ENCODE measurements at places on chromosomes 11 and 22.

DNA sequence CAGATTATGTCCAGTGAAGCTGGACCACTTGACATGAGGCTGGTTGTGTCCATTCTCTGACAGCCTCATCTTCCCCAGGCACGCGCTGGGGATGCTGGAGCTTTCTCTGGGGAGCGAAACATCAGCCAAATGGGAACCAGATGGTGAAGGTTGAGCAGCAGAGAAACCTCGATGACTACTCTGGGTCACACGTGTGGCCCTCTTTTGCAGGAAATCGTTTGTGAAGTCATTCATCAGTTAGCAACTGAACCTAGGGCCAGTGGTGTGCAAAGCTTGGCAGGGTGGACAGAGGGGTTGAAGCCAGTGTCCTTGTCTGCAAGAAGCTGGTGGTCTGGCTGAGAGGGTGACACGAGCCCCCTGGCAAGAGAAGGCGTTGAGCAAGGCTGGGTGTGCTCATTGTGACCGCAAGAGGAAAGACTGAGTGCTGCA is 109.8 kb downstream of the ZBTB16 start:
- no peak for DNase-seq

GRCh38 chr11:15468466-15468865 is 353.7 kb downstream of the INSC start:
- no peak for DNase-seq

GRCh38 chr22:35460688-35461087 is 60.7 kb downstream of the MCM5 start:
- DNase-seq, result no peak

DNA sequence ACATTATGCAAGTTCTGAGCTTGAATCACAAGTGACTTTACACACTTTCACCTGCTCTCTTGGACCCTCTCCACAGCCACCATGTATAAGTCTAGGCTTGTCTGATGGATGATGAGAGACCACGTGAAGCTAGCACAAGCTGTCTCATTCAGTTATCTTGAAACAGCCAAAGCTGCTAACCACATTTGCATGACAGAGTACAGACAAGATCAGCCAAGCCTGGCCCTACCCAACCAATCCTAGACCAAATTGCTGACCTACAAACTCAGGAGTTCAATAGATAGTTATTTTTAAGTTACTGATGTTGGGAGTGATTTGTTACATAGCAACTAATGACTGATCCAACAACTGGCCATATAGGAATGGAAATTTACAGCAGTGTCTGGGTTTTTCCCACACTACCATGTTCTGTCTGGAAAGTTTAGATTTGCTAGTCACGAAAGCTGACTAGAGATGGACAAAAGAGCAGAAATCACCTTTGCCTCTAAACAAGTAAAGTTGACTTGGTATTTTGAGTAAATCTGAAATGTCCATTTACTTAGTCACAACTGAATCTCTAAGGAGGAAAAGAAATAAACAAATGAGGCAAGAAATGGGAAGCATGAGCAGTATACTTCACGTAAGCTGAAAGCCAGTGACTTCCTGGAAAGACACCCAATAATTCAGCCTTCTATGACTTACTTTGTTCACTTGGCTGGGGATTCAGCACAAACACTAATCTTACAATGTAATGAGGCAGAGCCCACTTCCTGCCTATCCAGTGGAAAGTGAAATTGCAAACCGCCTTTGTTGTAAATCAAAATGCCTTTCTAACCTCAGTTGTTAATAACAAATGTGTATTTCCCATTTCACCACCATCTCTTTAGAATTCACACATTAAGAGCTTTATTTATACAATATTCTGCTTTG is 101.7 kb downstream of the FAM181B start:
- no peak for DNase-seq

- DNase-seq, result no peak
These were observed 88.6 kb downstream of the BCR start for GRCh38 chr22:23268877-23269276.

GRCh38 chr11:75814363-75814676 is 690 bp upstream of the UVRAG start:
- DNase-seq, result no peak

GRCh38 chr22:49202226-49202625 is 625.4 kb downstream of the BRD1 start:
- DNase-seq, result no peak

- no peak for DNase-seq
These were observed 29.6 kb downstream of the TMEM184B start for GRCh38 chr22:38243007-38243765.

DNA sequence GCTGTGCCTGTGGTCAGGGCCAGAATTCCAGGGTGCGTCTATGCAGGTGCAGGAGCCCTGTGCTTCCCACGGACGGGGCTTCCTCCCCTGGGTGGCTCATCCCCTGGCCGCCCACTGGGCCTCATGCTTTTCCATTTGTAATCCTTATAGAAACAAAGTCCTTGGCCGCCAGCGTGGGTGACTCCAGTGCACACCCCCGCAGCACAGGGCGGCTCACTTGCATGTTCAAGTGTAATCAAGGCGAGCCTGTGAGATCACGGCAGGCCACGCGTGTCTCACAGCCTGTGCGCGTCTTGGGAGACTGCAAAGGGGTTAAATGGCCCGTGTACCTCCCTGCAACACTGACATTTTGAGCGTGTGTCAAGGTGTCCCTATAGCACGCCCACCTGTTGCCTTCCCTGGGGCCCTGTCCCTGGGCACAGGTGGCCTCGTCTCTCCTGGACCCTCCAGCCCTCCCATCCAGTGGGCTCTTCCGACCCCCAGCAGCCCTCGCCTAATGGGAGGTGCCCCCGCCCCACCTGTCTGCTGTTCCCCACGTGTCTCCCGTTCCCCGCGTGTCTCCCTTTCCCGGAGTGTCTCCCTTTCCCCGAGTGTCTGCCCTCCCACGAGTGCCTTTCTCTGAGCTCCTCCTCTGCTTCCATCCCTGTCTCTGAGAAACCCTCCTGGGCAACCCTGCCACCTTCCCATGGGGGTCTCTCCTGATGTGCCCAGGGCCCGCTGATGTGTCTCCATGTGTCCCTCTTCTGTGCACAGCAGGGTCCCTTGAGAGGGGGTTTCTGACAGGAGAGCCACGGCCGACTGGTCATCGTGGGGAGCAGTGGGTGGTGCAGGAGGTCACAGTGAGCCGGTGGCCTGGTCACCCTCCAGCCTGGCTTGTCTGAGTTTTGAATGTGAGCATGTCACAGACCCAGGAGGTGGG is 1215.3 kb downstream of the BRD1 start:
- DNase-seq, result no peak

- DNase-seq, result peak; percentile 9
These were observed 47.2 kb upstream of the ADA2 start for GRCh38 chr22:17266251-17266971.

DNA sequence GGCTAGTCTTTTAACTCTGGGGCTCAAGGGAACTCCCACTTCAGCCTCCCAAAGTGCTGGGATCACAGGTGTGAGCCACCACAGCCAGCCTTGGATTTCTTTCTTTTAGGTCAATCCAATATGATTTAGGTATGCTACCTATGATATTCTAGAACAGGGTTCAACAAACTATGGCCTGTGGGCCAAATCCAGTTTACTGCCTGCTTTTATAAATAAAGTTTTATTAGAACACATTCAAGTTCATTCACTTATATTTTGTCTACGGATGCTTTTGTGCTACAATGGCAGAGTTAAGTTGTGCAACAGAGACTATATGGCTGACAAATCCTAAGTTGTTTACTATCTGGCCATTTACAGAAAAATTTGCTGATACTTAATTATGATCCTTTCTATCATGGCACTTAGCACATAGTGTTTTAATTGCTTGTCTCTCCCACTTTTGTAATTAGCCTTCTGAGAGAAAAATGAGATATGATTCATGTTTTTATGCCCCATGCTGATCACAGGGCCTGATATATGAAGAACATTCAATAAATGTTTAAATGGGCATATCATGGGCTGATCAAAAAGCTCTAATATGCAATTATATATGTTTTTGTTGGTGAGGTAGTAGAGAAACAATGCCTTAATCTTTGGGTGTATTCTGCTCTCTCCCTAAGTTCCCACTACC is 109.6 kb downstream of the STIM1 start:
- no peak for DNase-seq

DNA sequence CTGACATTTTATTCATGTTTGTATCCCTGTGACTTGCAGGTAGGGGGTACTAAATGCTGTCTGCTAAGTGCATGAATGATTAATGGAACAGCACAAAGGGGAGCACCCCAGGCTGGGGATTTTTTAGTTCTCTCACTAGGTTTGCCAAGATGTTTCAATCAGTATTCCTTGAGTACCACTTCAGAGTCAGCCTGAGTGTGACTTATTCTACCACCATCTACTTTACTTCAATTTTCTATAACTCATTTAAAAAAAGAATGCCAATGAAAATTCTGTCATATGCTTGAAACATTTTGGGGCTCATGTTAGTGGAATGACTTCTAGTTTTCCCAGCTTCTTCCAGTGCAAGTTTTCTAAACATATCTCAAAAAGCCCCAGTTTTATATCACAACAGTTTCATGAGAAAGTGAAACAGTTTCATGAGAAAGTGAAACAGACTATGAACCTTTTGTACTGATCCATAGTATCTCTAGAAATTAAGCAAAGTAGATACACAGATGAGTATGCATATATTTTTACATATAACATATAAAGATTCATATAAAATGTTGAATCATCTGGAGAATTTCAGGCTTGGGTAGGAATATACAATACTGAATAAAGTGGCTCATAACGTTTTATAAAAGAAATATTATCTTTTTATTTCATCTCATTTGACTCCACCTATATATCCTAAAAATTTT is 252.4 kb downstream of the GRM5 start:
- DNase-seq, result no peak

- no peak for DNase-seq
These were observed 97.1 kb downstream of the ME3 start for GRCh38 chr11:86575208-86575855.

- DNase-seq, result no peak
These were observed 201.2 kb upstream of the TMEM45B start for GRCh38 chr11:129614256-129614944.

DNA sequence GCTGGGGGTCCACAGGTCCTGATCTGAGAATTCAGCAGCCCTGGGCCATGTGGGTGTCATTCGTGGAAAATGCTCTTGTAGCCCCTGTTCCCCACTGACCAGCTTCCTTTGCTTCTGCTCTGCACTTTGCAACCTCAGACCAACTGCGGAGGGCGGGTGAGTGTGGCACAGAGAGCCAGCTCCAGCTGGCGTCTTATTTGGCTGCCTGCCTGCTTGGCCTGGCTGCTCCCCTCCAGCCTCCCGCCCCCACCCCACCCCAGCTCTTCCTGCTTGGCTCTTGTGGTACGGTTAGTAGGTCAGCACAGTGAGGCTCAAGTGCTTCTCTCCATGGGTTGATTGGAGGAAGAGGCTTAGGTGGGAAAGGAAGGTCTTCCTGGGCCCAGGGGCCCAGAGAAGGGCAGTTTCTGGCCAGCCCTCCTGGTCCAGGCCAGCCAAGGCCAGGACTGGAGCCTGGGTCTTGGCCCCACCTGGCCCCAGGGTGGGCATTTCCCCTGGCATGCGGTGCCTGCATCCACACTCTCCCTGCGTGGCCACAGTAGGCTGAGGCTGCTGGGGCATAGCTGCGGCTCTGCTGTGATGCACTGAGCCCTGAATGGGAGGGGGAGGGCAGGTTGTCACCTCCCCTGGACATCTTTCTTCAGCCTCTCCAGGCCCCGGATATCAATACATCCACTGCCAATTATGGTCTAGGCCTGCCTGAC is 26.5 kb downstream of the MYO7A start:
- DNase-seq, result no peak

DNA sequence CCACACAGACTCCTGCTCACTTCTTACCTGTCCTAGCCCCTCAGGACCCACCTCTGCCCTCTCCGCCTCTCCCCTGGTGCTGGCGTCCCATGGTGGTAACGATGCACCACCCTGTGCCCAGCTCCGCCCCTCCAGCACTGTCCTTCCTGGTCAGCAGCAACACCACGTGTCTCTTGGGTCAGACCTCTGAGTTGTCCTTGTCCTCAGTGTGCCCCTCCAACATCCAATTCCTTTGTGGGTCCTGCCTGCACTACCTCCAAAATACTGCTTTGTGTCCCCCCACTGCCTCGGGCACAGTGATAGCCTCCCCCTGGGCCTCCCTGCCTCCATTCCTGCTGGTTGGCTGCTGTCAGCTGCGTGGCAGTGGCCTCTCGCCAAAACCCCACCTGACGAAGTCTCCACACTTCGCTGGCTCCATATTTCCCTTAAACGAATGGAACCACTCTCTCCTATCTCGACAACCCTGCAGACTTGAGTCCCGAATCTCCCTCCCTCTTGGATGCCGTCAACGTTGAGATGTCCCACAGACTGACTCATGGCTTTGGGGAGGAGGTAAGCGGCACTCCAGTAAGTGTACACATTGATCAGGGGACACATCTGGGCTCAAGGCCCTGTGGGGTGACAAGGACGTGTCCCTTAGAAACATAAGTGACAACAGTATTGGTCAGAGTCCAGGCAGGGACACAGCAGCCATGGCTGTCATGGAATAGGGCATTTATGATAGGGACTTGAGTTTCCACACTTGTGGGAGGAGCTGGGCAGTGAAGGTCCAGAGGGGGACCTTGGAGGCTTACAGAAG is 42.8 kb downstream of the SHISAL1 start:
- DNase-seq, result no peak

DNA sequence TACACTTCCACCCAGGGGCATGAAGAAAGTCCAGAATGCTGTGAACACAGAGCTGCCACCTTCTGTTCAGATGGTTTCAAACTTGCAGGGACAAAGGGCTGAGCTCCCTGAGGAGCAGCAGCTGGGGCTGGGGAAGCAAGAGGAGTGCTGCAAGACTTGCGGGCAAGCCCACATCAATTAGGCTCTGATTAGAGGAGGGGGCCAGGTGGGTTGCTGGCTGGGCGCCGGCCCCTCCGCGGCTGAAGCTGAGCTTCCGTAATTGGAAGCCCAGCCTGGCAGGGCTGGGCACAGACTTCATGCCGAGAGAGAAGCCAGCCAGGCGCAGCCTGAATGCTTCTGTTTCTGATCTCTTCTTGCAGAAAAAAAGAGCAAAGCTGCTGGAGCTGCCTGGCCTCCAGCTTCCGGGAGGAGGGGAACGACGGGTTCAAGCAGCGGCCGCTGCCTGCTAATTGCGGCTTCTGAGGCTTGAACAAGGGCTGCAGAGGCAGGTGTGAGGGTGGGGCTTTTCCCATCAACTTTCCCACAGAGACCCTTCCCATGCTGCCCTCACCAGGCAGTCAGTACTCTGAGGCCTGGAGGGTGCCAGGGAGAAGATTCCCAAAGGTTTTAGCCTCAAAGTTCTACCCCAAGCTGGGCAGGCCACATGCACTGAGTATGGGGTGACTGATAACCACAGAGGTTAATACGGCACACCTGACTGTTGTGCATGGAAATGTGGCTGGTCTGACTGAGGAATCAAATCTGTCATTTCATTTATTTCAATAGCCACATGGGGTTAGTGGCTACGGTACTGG is 91.1 kb upstream of the LMO1 start:
- DNase-seq, result no peak

DNA sequence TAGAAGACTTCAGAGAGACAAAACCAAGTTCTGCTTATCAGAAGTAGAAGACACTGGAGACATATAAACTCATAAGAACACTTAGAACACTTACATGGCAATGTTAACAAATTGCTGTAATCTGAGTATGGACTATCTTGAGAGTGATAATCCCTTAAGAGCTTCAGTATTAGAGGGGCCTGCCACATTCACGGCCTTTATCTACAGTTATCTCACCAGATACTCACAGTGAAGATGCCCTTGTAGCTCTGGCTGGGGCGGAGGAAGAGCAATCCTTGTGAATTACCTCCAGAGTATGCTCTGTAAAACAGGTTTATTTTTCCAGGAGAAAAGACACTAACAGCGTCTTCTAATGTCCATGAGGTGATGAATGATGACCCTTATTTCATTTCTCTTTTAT is 762.8 kb downstream of the FAM181B start:
- DNase-seq, result no peak

Data from CD4-positive, alpha-beta T cell (primary cell).